ENCODE measurements at places on chromosomes 11 and 22. TPM values are rescaled to one million over a fixed set of nuclear protein-coding genes. Genes with fewer than 3 reads are reported as not detected.

Gene ACRV1
- total RNA-seq, result not detected

DNA sequence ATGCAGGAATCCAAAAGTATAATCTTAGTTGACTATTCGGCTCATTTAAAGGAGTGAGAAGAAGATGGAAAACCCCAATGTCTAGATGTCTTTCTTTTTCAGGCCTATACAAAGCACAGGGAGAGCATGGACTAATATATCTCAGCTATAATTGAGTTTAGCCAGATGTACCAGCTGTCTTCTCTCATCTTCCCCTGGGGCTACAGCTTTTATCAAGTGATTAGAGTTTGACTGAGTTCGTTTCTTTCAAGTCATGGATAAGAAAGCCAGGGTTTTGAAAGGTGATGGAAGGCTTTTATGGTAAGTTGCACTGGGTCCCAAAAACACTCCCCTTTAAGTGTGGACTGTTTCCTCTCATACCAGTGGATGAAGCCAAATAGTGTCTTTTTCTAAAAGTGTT, 1172.8 kb upstream of the TENM4 start:
- no peak for DNase-seq

DNA sequence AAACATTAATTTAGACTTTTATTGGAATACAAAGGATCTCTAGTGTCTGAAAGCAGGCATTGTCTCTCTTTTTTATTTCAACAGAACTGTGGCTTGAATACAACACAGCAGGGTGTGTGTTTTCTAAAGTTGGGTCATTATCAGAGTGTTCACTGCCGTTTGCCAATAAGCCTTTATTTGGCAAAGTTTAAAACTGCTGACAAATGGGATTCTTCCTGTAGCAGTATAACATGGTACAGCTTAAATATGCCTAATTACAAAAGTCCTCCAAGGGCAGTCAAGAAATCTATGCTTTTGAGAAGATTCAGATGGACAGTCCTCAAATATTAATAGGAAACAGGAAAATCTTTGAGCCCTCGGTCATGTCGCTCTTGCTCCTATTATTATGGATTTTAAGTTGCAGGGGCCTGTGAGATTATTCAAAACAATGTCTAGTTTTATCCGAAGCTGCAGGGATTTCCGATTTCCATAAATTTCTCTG, 199.9 kb downstream of the MAML2 start:
- DNase-seq, result no peak

Gene OR51B4
- not detected for total RNA-seq

GRCh38 chr11:121337078-121337477, 44.5 kb downstream of the SC5D start:
- no peak for DNase-seq

GRCh38 chr11:109085708-109086373, 336.1 kb upstream of the C11orf87 start:
- DNase-seq, result no peak

- no peak for DNase-seq
These were observed 56.9 kb downstream of the ME3 start for GRCh38 chr11:86615487-86615886.

- DNase-seq, result no peak
These were observed 107.6 kb downstream of the CCDC34 start for GRCh38 chr11:27255447-27255828.

Gene LIF
- 35.8 TPM for total RNA-seq

Gene SHANK3
- total RNA-seq, result 1.1 TPM

Gene BTG4
- not detected for total RNA-seq

Gene FAM118A
- total RNA-seq, result 14.6 TPM

Gene FGF4
- total RNA-seq, result not detected
